Posterior cingulate gyrus (tissue), 11 donors: ENCODE measurements at places on chromosomes 3 and 15.

DNA sequence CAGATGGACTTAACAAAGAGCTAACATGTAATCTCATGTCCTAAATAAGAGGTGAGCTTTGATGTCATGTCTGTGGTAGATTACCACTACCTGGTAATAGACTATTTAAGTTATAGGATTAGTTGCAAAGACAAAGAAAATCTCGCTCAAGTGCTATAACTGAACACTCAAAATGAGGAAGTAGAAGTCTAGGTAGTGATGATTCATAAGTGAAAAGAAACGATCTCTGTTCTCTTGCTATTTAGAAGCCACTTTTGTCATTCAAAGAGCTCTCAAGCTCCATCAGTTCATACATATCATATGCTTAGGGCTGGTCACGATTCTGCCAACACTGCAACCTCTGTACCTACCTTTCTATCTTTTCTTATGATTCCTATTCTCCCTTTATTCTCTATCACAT is 110.9 kb downstream of the EDEM1 start:
- no peak for DNase-seq

GRCh38 chr3:128495435-128495970 is 2.5 kb upstream of the GATA2 start:
- peak; percentile 12 for DNase-seq

GRCh38 chr15:90585863-90586262 is 56.1 kb downstream of the CRTC3 start:
- no peak for DNase-seq

DNA sequence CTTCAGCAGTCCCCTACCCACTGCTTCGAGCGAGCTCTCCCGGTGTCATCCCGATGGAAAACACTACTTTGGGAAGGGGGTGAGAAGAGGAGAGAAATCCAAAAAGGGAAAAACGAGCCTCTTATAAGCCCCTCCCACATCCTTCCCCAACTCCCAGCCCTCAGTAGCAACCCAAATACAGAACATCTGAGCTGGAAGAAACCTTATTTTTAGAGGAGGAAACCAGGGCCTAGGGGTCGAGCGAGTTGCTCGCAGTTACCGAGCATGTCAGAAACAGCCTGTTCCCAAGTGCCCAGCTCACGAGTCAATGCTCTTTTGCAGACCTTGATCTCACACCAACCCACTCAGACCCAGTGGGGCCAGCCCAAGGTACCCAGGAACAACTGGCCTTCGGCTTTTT is 14.2 kb downstream of the RBPMS2 start:
- no peak for DNase-seq
